Stimulated activated naive B cell treated with anti-CD40 and anti-IgM and Interleukin-4, amounts not matched to agents 10 μg/mL and 1 μg/mL and 100 μg/mL, for 72 hours (primary cell): ENCODE measurements at places on chromosomes 1 and 21.

DNA sequence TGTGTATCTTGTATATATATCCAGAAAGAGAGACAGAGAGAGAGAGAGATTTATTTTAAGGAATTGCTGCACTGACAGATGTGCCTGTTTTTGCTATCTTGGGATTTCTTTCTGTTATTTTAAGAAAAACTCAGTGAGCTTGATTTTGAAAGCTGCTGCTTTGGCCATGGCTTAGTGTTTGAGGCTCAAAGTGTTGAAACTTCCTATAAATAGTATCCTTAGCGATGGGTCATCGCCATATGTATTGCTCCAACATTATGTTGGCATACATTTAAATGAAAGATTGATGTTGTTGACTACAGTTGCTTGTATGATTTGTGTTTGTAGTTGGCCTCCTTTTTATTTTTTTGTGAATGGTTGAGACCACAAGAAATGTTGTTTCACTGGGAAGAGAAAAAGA, 29.0 kb upstream of the NTPCR start:
- H3K36me3 ChIP-seq = no peaks in the 10 kb centered on the region
- no peaks in the 10 kb centered on the region for H3K4me1 ChIP-seq
- DNase-seq = no peak
- no peak overlapping the region for H3K27ac ChIP-seq
- H3K27me3 ChIP-seq = no peaks in the 10 kb centered on the region

DNA sequence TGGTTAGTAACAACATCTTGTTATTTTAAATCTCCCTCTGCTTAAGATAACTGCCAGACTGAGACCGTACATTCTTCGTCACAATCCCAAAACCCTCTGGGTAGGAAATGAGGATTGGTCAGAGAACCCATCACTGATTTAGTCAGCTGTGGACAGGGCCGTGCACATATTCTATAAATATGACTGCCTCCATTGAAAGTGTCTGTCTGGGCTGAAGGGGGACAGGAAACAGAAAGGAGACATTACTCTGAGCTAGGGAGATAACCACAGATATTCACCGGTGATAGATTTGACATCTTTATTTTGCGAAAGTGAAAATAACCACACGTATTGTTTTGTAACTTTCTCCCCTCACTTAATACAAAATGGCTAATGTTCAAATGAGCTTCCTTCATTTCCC, 36.9 kb upstream of the ST6GALNAC5 start:
- H3K36me3 ChIP-seq = no peaks in the 10 kb centered on the region
- H3K4me3 ChIP-seq = no peak overlapping the region

GRCh38 chr1:170669586-170670530, 5.9 kb downstream of the PRRX1 start:
- H3K27me3 ChIP-seq = peaks cover 79% of the 10 kb centered on the region
- peaks cover 22% of the 10 kb centered on the region for H3K4me1 ChIP-seq
- H3K4me3 ChIP-seq = no peak overlapping the region

- H3K4me1 ChIP-seq = no peaks in the 10 kb centered on the region
- H3K4me3 ChIP-seq = no peak overlapping the region
- no peaks in the 10 kb centered on the region for H3K36me3 ChIP-seq
- no peak overlapping the region for H3K27ac ChIP-seq
Measured at GRCh38 chr1:10767282-10767681, 29.2 kb downstream of the CASZ1 start.

DNA sequence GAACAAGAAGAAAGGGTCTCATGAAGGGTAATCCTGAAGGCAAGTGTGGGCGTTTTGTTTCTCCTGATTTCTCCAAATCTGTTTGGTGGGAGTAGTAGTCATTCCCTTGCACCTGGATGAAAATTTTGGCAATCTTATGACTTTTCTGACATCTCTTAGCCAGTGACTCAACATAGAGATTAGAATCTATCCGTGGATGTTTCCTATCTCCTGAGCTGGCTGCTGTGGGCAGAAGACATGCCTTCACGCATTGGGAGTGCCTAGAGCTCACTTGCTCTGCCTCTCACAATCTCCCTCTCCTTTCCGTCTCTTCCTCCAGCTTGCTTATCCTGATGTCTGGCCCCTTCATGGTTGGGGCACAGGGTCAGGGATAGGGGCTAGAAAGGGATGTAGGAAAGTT, 174.2 kb upstream of the NFIA start:
- H3K36me3 ChIP-seq = no peaks in the 10 kb centered on the region
- H3K27ac ChIP-seq = no peak overlapping the region
- no peaks in the 10 kb centered on the region for H3K4me1 ChIP-seq
- H3K27me3 ChIP-seq = no peaks in the 10 kb centered on the region
- no peak for DNase-seq
